NCI-H1092 (cell line): ENCODE measurements at places on chromosomes 4 and X.

- no peak for DNase-seq
These were observed 497.9 kb upstream of the PCDH10 start for GRCh38 chr4:132651196-132651595.

DNA sequence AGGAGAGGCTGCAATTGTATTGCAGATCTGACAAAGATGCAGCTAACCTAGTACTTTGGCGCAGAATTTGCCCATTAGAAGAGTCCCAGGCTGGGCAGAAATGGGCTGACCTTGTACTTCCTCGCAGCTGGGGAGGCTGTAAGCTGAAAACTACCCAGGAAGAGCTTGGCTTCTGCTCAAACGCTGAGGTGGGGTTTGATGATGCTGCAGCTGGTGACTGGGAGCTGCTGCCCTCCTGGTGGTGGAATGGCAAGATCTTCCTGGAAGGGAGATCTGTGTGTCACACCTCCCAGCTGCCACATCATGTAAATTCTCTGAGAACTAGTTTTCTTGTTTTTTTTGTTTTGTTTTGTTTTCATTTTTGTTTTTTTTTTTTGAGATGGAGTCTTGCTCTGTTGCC lies 17.4 kb downstream of the CCNG2 start:
- no peak for DNase-seq

- no peak for DNase-seq
These were observed 215.0 kb downstream of the IL15 start for GRCh38 chr4:141851246-141851891.

DNA sequence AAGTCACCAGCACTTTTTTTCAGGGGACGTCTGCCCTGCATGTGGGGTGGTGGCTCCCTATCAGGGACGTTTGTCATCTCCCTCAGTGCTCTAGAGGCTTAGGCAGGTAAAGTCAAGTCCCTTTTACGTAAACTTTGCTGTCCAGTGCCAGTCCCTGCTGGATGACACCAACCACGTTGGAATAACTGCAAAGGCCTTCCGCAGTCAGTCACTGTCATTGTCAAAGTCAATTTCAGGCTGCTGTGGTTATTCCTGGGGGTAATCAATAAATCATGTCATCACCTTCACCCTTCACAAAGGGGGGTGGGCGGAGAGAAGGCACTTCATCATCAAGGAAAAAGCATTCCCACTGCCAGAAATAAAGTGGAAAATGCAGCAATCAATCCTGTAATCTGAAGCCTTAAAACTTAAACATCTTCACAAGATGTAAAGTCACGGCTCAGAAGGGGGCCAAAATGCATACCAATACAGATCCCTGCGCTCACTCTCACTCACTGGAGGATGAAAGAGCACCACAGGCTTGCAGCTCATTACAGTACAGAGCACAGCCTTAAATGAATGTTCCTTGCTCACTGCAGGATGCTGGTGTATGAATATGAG lies 56.2 kb downstream of the CLDN22 start:
- no peak for DNase-seq

- no peak for DNase-seq
These were observed 18.9 kb upstream of the CXCL8 start for GRCh38 chr4:73721435-73721834.

DNA sequence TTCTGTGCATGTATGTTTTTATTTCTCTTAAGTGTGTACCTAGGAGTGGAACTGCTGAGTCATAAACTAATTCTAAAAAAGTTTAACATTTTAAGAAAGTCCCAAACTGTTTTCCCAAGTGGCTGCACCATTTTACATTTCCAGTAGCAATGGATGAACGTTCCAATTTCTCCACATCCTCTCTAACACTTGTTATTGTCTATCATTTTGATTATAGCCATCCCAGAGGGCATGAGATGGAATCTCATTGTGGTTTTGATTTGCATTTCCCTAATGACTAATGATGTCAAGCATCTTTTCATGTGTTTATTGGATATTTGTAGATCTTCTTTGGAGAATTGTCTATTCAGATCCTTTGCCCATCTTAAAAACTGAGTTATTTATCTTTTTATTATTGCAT lies 82.5 kb downstream of the PPEF1 start:
- DNase-seq = no peak

GRCh38 chr4:86706923-86707597 lies 112.9 kb downstream of the PTPN13 start:
- DNase-seq = no peak

DNA sequence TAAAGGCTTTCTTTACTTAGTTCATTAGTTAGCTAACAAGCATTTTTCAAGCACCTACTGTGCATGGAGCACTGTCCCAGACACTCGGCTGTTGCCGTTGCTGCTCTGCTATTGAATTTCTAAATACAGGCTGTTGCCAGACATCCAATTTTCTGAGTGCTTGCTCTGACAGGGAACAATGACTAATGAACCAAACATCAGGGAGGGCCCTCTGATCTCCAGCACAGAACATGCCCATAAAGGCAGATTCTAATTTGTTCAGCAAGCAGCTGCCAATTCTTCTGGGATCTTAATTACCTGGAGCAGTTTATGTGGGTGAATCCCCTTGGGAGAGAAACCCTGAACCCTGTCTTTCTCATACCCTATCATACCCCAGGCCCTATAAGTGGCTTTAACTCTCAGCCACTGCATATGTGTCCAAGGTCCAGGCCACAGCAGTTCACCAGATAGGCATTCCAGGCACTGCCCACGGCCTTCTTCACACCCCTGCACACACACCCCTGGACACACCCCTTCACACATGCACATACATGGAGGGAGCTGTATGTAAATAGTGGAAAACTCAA lies 27.9 kb downstream of the TSC22D3 start:
- DNase-seq = peak; percentile 76

GRCh38 chr4:42720533-42720932 lies 63.6 kb upstream of the ATP8A1 start:
- DNase-seq = no peak

GRCh38 chr4:89556601-89557305 lies 249.2 kb upstream of the GPRIN3 start:
- no peak for DNase-seq

- no peak for DNase-seq
These were observed 20.8 kb upstream of the LGI2 start for GRCh38 chr4:25051534-25051933.
